ENCODE measurements at places on chromosomes 6 and 20.

- no peak for DNase-seq
Measured at GRCh38 chr20:49591217-49591865, 23.4 kb upstream of the PTGIS start.

DNA sequence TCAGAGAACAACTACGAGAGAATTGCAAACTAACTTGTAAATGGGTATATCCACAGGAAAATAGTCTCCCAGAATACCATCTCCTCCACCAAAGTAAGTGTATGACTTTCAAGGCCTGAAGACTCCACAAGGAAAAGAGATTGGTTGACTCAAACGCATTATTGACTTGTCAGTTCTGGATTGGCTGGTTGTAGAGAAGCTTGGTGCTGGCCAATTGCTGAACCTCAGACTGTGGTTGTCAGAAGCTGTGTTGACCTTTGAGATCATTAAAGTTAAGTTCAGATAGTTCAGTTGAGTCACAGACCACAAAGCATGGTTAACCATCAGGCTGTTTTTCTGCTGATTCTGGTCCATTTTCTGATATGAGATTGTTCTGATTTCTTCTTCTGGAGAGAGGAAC lies 388.3 kb downstream of the BMP2 start:
- no peak for DNase-seq

GRCh38 chr6:8057793-8058192 lies 6.4 kb downstream of the BLOC1S5 start:
- no peak for DNase-seq

DNA sequence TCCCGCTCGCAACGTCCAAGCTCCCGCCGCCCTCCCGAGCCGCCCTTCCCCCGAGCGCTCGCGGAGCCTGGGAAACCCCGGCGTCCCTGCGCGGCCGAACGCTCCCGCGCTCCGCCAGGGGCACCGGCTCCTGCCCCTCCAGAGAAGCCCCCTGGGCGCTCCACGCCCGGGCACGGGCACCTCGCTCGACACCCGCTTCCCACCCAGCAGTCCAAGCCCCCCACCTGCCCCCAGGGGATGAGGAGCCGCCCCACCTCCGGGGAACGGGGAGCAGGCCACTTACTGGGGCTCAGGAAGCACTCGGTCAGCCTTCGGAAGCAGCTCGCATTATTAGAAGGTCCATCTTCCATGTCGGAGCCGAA lies 1.4 kb downstream of the PDE10A start:
- DNase-seq, result no peak

- DNase-seq, result no peak
Measured at GRCh38 chr20:41380551-41381193, 14.1 kb upstream of the EMILIN3 start.

GRCh38 chr6:37704923-37705238 lies 7.2 kb upstream of the MDGA1 start:
- DNase-seq, result no peak

DNA sequence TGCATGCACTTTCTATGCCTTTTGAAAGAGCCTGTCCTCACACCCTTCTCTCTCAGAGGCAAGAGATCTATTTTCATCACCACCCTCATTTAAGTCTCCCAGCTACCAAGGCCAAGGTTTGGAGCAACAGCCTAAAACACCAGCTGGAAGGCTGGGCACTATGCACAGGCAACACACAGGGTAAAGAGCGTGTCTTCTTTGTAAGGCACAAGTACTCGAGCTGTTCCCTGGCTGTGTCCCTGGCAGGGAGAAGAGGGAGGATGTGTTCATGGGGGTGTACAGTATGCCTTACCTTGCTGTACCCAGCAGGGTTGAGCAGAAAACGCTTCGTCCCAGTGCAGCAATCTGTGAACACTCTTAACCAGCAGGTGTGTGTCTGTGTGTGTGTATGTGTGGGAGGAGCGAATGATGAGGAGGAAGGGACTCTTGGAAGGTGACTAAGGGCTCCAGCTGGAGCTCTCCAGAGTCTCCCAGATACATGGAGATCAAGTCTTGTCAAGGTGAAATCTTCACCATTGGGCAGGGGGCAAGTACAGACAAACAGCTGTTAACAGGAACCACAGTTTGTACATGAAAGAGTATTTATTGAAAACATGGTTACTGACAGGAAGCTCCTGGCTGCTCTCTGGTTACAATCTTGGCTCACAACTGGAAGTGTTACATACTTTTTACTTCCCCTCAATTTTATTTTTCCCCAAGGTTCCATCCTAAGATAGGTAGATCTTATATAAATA lies 40.8 kb downstream of the ELMO2 start:
- DNase-seq, result no peak

DNA sequence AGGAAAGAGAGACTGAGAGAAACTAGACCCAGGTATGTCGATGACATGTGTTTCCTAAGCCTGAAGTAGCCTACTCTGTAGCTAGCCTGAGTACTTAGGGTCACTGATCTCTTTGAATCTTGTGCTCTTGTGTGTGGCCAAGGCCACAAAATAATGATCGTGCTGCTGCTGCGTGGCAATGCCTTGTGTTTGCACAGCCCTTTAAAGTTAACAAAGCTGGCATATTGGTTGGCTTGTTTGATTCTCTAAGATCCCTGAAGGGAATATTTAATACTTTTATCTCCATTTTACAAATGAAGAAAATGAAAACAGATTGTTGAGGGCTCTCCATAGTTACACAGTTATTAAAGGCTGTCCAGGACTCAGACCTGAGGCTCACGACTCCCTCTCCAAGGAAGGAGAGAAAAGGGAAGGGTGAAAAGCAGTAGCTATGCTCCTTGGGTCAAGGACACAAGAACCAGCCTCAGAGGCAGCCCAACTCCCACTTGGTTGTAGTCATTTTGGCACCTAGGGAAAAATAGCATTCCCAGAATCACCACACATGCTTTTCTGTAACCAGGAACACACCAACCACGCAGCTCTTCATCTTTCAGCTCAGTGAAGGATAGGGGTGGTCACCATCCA lies 130.7 kb downstream of the LRFN2 start:
- DNase-seq, result no peak

DNA sequence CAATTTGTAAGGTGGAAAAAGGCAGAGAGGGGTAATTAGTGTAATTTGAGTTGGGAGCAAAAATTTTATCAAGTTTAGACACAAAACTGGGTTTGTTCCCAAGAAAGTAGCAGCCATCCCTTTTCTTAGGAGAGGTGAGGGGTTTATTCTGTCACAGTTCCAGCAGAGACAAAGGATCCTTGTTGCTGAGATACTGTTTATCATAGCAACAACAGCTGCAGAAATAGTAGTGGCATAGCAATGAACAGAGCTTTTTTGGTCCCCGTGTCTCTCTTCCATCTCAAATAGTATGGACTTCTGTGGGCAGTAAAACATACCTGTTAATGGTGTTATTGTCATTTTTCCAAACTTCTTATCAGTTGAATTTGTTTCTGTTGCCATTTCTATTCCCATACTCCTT lies 23.9 kb downstream of the ZKSCAN8 start:
- no peak for DNase-seq

- no peak for DNase-seq
Measured at GRCh38 chr6:36126121-36126520, 4.2 kb upstream of the MAPK13 start.

DNA sequence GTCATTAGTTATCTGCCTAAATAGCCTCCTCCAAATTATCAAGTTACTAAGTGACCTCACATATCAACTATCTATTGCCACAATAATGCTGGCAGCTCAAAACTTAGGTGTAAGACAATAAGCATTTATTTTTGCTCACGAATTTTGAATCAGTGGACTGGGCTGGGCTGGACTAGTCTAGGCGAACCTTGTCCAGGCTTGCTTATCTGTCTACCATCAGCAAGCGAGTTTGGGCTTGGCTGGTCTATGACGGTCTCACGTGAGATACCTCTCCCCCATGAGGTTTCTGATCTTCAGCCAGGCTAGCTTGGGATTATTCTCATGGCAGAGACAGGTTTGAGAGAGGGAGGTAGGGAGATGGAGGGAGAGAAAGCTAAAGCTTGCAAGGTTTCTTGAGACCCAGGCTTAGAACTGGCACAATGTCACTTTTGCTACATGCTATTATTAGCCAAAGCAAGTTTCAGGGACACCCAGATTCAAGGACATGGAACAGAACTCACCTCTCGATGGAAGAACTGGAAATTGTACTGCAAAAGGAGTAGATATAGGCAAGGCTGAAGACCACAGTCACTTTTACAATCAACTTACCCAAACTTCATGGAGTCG lies 80.9 kb downstream of the WASF1 start:
- DNase-seq, result peak; percentile 7

GRCh38 chr20:35091816-35092523 lies 637 bp downstream of the TRPC4AP start:
- DNase-seq, result no peak

DNA sequence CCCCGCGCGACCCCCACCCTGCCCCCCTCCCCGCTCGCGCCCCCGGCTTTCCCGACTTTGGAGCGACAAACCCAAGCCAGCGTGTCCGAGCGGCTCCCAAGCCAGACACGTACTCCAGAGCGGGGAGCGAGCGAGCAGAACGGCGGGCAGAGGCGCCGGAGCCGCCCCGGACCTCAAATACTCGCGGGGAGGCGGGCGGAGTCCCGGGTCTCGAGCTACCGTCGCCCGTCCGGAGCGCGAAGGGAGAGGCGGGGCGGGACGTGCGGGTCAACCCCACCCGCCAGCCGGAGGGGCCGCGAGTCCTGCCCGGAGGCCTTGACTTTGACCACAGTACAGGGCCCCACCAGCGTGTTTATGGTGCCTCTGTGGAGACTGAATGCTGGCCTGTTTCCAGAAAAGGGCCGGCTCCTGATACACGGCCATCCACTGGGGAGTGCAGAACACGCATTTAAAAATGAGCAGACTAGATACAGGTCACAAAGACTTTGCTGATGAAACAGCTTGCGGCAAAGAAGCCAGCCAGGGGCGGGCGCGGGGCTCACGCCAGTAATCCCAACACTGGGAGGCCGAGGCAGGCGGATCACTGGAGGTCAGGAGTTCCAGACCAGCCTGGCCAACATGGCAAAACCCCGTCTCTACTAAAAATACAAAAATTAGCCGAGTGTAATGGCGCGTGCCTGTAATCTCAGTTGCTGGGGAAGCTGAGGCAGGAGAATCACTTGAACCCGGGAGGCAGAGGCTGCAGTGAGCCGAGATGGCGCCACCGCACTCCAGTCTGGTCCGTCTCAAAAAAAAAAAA lies at the start of gene SERPINB6:
TSS of gene SERPINB6 (minus strand) at position 148 of the 799 bp plus-strand sequence. CDS start 12,235 bp downstream, outside the sequence.
- DNase-seq, result peak; percentile 41

DNA sequence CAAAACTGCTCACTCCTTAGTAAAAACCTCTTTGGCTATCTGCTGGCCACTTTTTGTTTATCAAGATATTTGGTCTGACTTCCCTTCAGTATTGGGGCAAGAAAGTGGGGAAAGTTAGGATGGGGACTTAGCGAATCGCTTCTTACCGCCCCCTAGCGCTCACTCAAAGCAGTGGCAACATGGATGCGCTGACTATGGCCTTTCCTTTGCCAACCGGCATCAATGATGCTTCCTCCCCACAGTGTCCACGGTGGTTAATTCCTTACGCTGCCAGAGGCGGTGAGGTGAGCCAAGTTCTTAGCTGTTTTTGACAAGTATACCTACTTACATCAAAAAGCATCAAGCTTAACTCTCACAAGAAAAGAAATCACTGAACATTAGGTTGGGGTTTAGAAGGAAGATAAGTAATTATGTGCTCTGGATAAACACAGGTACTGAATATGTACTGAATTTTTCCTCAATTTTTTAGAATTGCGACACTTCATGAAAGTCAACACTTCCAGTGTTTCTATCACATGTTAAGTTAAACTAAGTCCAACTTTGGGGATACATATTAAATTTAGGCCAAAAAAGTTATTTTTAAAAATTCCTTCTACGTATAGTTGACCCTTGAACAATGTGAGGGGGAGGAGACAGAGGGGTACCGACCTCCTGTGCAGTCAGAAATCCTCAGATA lies 86.7 kb downstream of the GMDS start:
- DNase-seq, result no peak

GRCh38 chr6:125252891-125253290 lies 48.9 kb downstream of the HDDC2 start:
- DNase-seq, result no peak

DNA sequence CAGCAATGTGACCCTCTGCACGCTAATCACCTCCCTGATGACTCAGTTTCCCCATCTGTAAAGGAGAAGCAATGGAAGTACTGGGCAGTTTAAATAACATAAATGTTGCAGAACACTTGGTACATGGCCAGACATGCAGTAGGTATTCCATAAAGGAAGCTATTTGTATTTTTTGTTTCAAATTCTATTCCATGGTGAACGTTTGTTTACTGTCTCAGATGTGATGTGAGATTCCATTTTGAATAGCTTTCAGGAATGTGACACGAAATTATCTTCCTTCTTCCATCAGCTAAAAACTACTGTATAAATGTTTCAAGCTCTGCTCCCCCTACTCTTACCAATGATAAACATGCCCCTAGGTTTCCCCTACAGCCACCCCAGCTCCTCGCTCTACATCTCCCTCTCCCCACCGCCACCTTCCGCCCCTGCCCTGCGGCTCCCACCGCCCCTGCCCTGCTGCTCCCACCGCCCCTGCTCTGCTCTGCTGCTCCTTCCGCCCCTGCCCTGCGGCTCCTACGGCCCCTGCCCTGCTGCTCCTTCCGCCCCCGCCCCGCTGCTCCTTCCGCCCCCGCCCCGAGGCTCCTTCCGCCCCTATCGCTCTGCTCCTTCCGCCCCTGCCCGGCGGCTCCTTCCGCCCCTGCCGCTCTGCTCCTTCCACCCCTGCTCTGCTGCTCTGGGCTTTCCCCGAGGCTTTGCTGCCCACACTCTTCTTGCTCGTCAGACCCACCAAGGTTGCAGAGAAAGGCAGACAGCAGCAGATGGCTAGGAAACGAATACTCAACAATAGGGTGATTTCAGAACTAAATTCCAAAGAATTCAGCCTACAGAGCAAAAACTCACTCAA lies 78.9 kb downstream of the THBS2 start:
- no peak for DNase-seq

DNA sequence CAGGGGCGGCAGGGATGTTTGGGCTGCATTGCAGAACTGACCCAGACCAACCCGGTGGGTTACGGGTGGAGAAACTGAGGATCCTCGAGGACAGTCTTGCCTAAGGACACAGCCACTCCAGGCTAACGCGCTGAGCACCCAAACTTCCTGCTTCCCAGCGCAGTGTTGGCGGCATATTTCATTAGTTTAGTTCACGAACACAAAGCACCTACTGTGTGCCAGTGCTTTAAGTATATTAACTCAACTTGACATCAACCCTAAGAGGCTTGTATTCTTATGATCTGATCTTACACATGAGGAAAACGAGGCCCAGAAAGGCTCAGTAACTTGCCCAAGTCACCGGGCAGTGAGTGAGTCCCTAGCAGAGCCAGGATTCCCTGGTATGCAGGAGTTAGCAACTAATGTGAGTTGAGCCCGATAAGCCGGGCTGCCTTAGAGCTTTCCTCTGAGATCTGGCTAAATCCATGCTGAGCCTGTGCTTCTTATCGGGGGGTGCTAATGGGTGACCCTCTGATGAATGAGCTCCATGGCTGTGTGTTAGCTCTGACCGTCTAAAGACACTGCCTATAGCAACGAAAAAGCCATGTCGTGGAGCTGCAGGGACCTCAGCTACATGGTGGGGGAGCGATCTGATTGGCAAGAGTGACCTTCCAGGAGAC lies 92.7 kb downstream of the CD40 start:
- DNase-seq, result no peak

- peak; percentile 90 for DNase-seq
Measured at GRCh38 chr20:48787861-48788375, 39.9 kb downstream of the PREX1 start.

Measured in HTR-8/SVneo (cell line).